Activated CD8-positive, alpha-beta T cell treated with anti-CD3 and anti-CD28 coated beads, Interleukin-2, amount 10 ng/mL, durations not matched to agents 7 days and 5 days (primary cell): ENCODE measurements at places on chromosomes 16 and 17. TPM values are rescaled to one million over a fixed set of nuclear protein-coding genes. Genes with fewer than 3 reads are reported as not detected.
A peak's percentile ranks its signal among the peaks of the same experiment; 100 is the strongest.

DNA sequence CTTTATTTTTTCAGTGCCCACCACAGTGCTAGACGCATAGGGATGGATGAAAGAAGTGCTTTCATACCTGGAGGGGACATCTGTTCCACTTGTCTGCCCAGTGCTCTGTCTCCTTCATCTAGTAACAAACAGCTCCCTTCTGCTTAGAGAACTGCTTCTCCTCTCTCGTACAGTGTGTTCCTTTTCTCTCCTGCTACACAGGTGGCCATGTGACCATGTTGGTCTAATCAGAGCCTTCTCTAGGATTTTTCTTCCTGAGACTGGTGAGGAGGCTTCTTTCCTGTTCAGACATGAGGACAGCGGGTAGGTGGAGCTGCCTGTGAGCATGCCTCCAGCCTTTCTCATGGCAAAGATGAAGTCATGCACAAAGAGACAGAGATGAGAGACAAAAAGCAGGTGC, 182.7 kb downstream of the TMEM132E start:
- no peak for DNase-seq

GRCh38 chr17:8966926-8967325, 1.4 kb upstream of the PIK3R5 start:
- no peak for DNase-seq

DNA sequence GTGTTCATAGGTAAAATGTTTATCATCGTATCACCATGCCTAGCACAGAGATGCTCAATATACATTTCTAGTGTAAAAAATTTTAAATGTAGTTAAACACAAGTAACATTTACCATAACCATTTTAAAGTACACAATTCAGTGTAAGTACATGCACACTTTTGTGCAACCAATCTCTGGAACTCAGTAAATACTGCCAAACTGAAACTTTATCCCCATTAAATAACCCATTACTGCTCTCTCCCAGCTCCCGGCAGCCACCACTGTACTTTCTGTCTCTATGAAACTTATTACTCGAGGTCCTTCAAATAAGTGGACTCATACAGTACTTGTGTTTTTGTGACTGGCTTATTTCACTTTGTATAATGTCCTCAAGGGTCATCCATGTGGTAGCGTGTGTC, 29.0 kb downstream of the RMI2 start:
- DNase-seq: no peak

GRCh38 chr17:66436631-66437030, 134.2 kb downstream of the PRKCA start:
- no peak for DNase-seq

- DNase-seq: no peak
Measured at GRCh38 chr17:15892244-15892643, 52.7 kb upstream of the ADORA2B start.

GRCh38 chr17:19755821-19756510, 7.9 kb upstream of the ALDH3A1 start:
- no peak for DNase-seq

DNA sequence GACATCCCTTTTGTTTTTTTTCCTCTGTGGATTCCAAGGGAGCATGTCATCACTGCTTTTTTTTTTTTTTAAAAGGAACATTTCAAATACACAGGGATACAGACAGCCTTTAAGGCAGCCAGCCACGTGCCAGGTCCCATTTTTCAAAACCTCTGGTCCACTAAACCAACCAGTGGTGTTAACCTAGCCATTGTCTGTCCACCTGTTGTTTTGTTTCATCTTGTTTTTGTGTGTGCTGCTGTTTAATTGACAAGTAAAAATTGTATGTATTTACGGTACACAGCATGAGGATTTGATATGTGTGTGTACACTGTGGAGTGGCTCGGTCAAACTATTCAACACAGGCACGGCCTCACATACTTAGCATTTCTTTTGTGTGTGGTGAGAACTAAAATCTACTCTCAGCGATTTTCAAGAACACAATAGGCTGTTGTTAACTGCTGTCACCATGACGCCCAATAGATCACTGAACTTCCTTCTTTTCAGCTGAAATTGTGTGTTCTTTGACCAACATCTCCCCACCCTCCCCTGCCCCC, 19.2 kb downstream of the TMEM114 start:
- DNase-seq: no peak

DNA sequence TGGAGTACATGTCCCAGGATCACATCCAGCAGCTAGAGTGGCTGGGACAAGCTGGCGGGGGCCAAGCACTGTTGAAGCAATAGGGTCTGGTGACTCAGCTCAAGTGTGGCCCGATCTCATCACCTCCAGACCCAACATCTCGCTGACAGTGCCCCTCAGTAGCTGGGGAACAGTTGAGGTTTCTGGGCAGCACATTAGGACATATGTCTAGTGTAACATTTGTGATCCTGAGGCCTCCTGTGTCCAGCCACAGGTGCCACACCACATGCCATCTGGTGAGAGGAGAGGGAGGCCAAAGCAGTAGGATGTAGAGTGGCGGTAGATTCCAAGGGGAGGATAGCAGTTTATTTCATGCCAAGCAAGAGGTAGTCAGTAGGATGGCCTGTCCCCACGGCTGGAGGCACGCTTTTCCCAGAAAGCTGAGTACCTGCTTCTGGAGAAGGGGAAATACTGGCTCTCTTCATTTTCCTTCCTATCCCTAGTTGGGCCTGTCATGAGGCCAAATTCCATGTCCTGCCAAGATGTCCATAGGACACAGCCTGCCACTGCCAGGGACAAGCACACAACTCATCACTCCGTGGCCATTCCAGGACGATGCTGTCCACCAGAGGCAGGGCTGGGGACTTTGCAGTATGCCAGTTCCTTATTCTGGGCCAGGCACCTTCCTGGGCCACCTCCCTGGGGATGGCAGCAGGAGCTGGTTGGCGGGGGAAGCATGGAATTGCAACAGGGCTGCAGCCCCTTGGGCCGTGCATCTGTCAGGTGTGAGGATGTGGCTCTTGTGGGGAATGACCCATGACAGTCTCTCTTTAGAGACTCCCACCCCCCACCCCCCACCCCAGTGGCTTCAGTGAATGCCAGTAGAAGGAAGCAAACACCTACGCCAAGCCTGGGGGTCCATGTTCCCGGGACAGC, 24.0 kb downstream of the GGA3 start:
- DNase-seq: no peak

DNA sequence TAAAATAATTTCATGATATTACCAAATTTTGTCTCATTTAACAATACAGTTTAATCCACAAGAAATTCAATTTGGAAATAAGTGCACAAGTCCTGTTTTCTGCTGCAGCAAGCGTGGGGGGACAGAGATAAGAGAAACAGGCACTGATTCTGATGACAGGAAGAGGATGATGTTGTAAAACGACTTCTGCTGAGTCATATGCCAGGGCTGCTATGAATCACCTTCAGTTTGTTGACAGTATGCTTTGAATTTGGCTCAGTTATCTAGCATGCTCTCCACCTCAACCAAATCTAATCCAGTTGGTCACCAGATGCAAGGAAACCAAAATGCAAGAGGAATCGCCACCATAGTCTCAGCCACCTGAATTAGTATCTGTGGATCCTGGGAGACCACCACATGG, 244.1 kb upstream of the MON1B start:
- DNase-seq: no peak

DNA sequence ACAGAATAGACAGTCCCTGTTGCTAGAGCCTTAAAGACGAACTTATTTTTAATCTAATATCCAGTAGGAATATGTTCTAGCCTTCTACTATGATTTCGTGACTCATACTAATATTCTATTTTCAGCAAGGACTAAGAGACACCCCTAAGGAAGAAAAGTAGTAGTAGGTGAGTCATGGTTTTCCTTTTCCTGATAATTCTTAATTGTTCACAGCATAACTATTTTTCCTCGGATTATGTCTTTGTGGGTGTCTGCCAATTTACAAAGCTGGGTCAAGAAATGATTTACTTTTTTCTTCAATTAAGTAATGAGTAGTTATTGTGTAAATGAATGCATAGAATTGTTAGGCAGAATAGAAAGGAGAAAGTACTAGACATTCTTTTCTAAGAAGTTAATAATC, 292.2 kb downstream of the TOX3 start:
- no peak for DNase-seq

DNA sequence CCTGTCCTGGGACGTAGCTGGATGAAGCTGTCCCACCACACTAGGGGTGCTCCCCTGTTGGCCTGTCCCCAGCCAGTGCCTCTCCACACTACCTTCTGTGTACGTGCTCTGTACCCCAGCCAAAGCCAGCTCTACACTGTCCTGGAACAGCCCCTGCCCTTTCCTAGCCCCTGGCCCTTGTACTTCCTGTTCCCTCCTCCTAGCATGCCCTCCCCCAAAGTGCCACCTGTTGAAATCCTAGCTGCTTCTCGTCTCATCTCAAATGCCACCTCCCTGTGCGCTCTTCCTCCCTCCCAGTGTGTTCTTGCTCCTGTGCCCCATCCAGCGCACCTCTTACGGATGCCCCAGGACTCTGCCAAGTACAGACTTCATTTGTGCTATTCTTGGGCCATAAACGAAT, 33.5 kb downstream of the IRX3 start:
- DNase-seq: no peak

DNA sequence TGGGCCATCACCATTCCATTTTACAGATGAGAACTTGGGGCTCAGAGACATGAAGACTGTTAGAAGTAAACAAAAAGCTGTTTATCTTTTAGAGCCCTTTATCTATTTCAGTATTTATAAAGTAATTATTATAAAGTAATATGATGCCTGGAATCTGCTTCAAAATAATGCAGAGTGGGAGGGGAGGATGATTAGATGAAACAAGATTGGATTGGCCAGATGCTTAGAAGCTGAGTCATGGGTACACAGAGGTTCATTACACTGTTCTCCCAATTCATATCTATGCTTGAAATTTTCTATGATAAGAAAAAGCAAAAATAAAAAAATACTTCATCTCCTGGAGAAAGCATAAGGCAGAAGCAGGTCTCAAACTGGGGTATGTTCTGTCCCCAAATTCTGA, 29.4 kb downstream of the TOM1L2 start:
- no peak for DNase-seq

GRCh38 chr17:48815311-48815710, 1.7 kb downstream of the TTLL6 start:
- DNase-seq: no peak

- no peak for DNase-seq
Measured at GRCh38 chr16:11708421-11708820, 34.2 kb downstream of the TXNDC11 start.

DNA sequence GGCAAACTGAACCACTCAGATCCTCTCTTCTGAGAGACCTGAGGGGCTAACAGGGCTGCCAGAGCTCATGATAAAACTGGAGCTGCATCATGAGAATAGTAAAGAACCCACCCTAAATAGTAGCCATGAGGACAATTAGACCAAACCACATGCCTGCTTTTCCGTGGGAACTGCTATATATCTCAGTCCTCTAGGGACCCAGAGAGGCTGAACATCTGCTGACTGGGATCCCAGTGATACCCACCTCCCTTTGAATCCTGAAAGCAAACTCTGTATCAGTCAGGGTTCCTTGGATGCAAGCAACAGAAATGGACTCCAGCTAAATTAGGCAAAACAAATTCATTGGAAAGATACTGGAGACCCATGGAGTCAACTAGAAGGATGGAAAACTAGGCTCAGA, 6.5 kb downstream of the MT1X start:
- DNase-seq: no peak

- no peak for DNase-seq
Measured at GRCh38 chr17:80807882-80808281, 183.8 kb upstream of the CHMP6 start.

DNA sequence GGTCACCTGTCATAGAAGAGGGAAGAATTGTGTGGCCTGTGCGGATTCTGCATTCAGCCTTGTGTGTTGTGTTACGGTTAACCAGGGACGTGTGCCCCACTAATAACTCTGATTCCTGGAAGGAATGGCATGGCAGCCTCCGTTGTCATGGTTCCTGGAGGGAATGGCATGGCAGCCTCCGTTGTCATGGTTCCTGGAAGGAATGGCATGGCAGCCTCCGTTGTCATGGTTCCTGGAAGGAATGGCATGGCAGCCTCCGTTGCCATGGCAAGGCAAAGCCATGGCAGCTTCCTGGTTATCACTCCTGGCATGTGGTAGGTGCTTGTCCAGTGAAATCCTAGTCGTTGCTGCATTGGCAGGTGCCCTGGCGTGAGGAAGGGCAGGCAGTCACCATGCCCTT, 8.9 kb downstream of the SPG7 start:
- no peak for DNase-seq

GRCh38 chr17:12316021-12316420, 295.3 kb downstream of the MAP2K4 start:
- no peak for DNase-seq

GRCh38 chr16:85327731-85328675, 215.7 kb upstream of the CIBAR2 start:
- no peak for DNase-seq

DNA sequence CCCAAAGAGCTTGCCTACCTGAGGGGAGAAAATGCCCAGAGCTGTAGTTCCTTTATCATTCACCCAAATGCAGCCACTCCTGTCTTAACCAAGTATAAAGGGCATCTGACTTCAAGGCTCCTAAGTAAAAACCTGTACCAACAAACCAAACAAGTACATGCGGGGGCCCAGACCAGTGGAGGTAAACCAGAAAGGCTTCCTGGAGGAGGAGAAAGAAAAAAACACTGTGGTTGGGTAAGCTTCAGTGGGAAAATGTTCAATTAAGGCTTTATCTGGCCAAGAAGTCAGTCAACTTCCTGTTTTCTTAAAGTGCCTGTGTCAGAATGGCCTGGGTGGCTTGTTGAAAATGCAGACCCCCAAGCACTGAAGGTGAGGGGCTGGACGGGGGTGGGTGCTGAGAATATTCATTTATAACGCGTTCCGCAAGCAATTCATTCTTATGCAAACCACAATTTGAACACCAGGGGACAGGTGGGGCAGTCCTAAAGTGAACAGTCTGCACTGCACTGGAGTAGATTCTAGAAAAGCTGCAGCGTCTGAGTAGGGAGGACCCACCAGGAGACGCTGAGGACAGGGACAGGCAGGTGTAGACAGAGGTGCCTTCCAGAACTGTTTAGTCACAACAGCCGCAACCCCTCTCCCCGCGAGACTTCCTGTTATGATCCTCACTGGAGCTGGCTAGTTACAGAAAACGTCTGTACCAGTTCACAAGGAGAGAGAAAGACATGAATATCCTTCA, 467.1 kb downstream of the SOX9 start:
- peak; percentile 33 for DNase-seq

- peak; percentile 73 for DNase-seq
Measured at GRCh38 chr17:27526604-27527002, 70.4 kb downstream of the KSR1 start.

KRTAP4-9 gene
- total RNA-seq: not detected

NEUROD2 gene
- total RNA-seq: not detected

CASKIN1 gene
- 0.63 TPM for total RNA-seq

NPIPA8 gene
- total RNA-seq: 0.58 TPM

SULT1A4 gene
- 5.9 TPM for total RNA-seq

RAB37 gene
- 19.1 TPM for total RNA-seq

CCL16 gene
- not detected for total RNA-seq

SLC12A3 gene
- total RNA-seq: not detected

MYH3 gene
- total RNA-seq: 2.3 TPM

HEATR9 gene
- 1.1 TPM for total RNA-seq

SCIMP gene
- total RNA-seq: not detected

DUS1L gene
- 126 TPM for total RNA-seq

TNFRSF17 gene
- not detected for total RNA-seq
